ENCODE measurements at places on chromosomes 2 and 18.

DNA sequence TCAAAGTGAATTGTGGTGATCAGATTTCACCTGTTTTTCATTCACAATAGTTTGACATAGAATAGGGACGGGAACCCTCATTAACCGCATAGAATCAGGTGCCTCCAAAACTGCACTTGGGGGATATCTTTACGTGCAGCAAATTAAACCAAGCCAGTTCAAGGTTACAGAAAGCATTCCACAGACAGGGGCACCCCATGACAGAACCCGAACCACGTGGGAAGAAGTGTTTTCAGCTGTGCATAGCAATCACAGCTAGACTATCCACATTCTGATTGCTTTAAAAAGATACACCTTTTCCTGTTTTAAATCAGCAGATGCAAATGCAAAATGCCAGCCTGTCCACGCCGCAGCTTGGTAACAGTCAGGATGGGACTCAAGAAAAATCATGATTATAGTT, 205.8 kb downstream of the ANAPC1 start:
- no peak for DNase-seq

GRCh38 chr2:228768818-228769217, 502.3 kb downstream of the PID1 start:
- DNase-seq = no peak

- DNase-seq = no peak
Observed at GRCh38 chr2:12488352-12489318, 228.1 kb upstream of the TRIB2 start.

DNA sequence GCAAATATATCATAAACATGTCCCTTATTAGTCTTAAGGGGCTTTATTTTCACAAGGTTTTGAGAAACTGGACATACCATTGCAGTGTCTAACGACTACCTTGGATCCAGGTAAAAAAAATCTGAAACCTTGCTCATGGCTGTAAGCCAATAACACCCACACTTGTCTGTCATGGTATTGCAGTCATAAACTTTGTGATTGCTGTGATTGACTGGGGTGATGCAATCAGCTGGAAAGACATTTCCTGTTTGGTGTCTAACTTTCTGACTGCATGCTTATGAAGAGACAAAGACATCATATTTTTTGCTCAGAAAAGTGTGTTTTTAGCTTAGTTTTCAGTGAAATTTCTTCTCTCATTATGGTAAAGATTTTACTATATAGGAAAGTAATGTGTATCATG, 635.0 kb downstream of the TSN start:
- DNase-seq = no peak

GRCh38 chr2:23617167-23617810, 232.3 kb downstream of the KLHL29 start:
- DNase-seq = no peak

DNA sequence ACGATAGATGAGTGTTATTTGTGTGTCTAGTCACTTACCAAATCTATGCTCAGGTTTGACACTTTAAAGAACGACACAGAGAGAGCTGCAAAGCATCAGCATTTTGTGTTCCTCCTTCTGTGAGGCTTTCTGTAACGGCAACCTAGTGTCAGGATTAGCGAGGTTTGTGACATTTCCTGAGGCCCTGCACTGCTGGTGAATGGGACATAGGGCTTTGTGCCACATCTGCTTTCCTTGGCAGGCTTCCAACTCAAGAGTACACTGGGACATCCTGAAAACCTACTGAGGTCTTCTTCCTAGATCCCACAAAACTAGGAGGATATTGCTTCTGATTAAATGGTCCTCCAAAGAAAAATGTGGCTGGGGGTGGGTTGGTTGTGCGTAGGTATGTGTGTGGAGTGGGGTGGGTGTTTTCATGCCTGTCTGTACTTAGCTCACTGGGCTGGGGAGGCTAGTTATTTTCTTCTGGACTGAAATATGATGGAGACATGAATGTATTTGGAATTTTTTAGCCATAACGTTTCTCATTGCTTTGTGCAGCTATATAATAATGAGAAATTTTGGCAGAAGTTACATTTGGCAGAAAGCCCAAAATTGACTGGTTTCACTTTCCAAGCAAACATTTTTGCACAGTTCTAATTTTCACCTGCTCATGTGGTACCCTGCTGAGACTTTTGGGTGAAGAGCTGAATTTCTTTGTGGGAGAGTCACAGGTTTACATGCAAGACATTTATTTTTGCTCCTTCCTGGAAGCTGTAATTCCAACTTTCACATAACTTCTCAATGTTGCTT, 308.4 kb downstream of the XIRP2 start:
- peak; percentile 67 for DNase-seq

DNA sequence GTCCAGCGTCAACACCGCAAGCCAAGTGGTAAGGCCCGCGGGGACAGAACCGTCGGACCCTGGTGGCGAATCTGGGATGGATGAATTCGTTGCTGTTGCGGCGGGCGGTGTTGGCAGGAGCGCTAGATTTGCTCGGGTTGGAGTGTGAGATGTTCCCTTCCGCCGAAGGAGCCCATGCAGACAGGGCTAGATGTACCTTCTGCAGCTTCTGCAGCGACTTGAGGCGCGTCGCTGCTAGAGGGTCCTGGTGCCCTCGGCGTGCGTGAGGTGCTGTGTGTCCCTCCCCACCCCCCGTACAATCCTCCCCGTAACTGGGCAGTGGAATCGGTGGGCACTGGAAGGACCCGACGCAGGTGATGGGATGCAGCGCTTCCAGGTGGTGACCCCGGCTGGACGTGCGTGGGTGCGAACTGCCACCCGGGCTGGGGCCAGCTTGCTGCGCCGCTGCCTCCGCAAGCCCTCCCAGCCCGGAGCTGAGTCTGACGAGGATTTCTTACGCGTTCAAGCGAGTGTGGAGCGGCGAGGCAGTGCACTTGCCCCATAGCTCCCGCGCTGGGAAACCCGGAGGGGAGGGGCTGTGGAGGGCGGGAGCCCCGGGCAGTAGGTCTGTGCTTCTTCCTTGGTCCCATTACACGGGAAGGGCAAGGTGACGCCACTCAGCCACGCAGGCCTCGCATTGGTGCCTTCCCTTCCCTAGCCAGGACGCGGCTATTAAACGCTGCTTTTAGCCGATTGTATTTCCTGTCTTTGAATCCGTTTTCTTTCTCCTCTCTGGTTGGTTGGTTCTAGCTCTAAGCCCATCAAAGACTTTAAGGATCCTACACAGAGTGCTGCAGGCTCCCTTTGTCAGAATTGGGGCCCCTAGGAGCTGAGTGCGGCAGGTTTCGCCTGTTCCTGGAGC, 34.2 kb downstream of the CHRNA1 start:
- DNase-seq = no peak

DNA sequence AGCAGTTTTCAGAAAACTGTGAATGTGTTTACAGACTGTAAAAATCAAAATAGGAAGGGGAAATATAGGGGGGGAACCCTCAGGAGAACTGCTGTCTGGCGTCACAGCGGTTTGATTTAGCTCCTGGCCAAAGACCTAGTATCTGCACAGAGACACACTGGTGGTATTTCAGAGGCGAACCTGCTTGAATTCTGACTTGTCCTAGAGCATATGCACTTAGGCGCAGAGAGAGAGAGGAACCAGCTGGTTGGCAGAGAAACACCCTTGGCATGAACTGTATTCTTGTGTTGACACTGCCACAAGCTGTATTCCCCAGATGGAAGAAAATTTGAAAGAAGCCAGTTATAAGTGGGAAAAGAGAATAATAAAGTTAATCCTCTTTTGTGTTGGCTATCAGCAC, 506.5 kb upstream of the NRP2 start:
- no peak for DNase-seq

DNA sequence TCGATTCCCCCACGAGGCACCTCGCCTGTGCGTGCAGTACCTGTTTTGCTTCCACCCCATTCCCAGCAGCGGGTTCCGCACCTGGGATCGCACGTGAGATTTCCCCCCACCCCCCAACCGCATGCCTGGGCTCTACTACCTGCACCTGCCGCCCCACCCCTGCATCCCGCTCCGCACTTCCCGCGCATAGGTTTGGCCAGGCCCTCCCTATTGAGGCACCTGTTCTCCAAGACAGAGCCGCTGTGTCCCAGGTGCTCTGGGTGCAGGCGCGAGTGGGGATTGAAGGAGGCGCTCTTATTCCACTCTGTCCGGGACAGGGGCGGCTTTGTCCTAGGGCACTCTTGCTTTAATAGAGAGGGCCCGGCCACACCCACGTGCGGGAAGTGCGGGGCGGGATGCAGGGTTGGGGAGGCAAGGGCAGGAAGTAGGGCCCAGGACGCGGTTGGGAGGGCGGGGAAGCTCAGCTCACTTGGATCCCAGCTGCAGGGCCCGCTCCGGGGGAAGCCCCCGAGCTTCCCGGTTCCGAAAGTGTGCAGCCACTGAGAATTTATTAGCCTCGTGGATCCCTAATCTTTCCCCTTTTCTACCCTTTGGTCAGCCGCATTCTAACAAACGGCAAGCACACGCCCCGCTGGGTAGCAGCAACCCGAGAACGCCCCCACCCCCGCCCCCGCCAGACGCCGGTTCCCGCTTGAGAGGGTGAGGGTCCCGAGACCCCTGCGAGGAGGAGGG, 670 bp upstream of the MOCOS start:
- no peak for DNase-seq

Data from NCI-H1105 (cell line).